ENCODE measurements at places on chromosomes 4 and X.

- no peak for DNase-seq
Observed at GRCh38 chrX:24175276-24175675, 25.7 kb downstream of the ZFX start.

- no peak for DNase-seq
Observed at GRCh38 chr4:183429489-183429888, 14.9 kb upstream of the CDKN2AIP start.

DNA sequence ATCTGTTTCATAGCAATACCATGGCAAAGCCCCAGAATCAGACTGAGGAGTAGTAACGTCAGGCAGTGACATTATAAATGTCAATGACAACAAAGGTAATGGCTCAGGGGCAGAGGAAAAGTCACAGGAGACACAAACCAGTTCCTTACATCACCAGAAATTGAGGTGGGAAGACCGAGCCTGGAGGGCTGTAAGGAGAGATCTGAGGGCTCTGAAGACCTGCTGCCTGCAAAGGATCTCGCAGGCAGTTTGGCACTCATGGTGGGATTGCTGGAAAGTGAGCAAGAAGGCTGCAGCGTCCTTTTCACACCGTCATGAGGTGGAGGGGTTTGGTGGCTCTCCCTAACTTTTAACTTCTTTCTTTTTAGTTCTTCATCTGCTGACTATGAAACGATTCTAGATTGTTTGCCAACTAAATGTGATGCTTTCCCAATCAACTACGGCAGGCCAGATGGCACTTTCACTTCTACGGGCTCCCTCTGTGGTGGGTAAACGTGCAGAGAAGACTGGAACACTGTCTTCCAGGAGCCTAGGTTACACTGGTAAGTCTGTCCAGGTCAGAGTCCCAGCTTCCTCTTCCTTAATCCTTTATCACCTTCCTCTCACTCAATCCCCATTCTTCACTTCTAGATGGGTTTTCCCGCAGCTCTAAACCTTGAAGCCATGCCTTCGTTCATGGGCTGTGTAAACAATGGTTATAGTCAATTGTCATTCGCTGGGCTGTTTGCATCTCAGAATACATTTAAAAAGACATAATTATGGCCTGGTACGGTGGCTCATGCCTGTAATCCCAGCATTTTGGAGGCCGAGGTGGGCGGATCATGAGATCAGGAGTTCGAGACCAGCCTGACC is 58.2 kb downstream of the TBC1D9 start:
- DNase-seq = no peak

DNA sequence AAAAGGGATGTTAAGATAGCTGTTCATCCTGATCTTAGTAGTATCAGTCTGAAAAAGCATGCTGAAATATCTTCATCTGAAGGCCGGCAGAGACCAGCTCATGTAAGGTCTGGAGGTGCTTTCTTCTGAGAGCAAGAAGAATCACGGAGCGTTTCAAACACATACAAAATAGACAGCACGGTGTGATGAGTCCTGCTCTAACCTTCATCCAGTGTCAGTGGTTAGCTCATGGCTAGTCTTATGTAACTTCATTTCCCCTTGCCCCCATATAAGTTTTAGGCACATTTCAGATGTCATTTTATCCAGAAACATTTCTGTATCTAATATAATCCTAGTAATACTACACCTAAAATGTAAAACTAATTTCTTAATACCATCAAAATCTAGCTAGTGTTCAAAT is 27.8 kb downstream of the ADD1 start:
- no peak for DNase-seq

DNA sequence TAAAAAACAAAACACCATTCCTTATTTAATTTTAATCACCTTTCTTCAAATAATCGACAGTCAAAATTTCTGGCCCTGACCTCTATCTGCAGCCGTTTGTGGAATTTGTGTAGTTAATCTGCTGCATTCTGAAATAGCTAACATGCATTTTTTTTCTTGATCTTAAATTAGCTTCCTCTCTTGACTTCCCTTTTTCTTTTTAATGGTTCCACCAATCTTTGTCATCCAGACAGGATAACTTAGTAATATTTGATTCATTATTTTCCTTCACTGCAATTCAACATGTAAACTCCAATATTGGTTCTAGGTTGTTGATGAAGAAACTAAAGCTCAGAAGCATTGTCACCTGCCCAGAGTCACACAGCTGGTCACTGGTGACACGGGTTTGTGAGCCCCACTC is 77.3 kb downstream of the ARHGAP10 start:
- DNase-seq = no peak
